Fibroblast of skin of left quadriceps (primary cell): ENCODE measurements at places on chromosomes 12 and 14.

GRCh38 chr14:42110167-42110566, 503.5 kb downstream of the LRFN5 start:
- DNase-seq = peak; percentile 27

DNA sequence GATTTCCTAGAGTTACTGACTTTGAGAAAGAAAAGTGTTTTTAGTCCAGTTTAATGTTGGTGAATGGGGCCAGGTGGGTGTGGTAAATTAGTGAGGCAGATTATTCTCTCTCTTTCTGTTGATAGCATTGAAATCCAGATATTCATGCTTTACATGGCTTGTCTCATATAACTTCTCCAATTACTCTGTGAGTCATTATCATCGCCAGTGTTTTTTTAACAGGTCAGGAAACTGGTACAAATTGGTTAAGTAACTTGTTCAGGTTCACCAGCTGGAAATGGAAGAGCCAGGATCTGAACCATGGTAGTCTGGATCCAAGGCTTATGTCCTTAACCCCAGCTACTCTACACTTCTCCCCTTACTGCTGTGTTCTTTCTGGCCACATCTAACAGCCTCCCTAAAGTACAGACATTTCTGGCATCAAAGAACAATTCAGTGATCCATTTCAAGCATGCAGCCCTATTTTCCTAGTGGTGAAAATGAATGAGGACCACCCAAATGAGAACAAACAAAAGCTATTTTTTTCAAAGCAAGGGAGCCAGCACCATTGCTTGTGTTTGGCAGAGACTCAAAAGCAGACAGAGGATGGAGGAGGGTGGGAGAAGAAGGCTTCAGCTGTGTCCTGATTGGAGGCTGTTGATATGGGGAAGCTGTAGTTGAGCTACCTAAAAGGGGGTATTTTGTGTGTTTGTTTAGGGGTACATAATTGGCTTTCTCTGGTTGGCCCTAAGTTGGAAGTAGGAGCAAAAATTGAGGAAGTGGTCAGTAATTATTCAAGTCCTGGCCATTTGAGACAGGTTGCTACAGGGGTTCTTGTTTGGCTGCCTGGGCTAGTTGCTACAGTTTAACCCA, 1.7 kb downstream of the IRAK3 start:
- DNase-seq = no peak

- no peak for DNase-seq
Observed at GRCh38 chr14:104590240-104590965, 10.8 kb downstream of the C14orf180 start.

GRCh38 chr12:126027825-126028224, 962.6 kb downstream of the AACS start:
- no peak for DNase-seq

DNA sequence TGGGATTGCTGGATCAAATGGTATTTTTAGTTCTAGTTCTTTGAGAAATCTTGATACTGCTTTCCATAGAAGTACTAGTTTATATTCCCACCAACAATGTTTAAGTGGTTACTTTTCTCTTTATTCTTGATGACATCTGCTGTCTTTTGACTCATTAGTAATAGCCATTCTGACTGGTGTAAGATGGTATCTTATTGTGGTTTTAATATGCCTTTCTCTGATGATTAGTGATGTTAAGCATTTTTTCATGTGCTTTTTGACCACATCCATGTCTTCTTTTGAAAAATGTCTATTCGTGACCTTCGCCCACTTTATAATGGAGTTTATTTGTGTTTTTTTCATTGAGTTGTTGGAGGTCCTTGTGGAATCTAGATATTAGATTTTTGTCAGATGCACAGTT, 865.7 kb downstream of the SLC6A15 start:
- no peak for DNase-seq

- no peak for DNase-seq
Observed at GRCh38 chr12:40552868-40553267, 139.4 kb upstream of the CNTN1 start.
